ENCODE measurements at places on chromosomes 1 and 21.

GRCh38 chr1:3441410-3441847, 13.0 kb upstream of the ARHGEF16 start:
- DNase-seq = no peak

DNA sequence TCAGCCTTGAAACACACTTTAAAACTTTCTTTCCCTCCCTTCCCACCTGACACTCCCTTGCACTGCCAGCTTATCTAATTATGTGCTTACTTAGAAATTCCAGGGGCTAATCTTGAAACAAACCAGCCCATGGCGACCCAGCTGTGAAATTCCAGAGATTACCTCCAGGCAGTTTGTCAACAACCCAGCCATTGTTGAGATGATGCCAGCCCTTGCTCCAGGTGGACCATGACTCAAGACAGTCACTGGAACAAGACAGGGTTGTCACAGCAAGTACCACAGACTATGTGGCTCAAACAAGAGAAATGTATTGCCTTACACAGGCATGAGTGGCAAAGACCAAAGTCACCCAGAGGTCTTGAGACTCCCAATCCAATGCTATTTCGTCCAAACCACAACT, 7.9 kb downstream of the FYB2 start:
- no peak for DNase-seq

DNA sequence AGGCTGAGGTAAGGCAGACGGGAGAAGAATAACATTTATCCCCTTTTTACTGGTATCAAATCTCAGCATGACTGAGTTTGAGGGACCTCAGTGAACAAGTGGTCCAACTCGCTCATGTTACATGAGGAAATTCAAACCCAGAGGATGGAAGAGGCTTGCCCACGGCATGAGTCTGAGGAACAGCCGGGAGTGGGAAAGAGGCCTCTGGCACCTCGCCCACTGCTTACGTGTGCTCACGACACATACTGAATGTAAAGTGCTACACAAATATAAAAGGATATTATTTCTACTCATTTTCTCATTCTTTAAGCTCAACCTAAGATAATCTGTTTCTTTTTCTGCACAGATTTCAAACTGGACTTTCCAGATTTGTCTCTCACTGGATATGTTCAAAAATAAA, 14.7 kb downstream of the BEND5 start:
- no peak for DNase-seq

- DNase-seq = no peak
Measured at GRCh38 chr1:20474333-20474975, 11.6 kb downstream of the CAMK2N1 start.

- DNase-seq = no peak
Measured at GRCh38 chr1:221736714-221737113, 5.2 kb downstream of the DUSP10 start.

- DNase-seq = no peak
Measured at GRCh38 chr1:50278961-50279360, 144.3 kb downstream of the DMRTA2 start.

DNA sequence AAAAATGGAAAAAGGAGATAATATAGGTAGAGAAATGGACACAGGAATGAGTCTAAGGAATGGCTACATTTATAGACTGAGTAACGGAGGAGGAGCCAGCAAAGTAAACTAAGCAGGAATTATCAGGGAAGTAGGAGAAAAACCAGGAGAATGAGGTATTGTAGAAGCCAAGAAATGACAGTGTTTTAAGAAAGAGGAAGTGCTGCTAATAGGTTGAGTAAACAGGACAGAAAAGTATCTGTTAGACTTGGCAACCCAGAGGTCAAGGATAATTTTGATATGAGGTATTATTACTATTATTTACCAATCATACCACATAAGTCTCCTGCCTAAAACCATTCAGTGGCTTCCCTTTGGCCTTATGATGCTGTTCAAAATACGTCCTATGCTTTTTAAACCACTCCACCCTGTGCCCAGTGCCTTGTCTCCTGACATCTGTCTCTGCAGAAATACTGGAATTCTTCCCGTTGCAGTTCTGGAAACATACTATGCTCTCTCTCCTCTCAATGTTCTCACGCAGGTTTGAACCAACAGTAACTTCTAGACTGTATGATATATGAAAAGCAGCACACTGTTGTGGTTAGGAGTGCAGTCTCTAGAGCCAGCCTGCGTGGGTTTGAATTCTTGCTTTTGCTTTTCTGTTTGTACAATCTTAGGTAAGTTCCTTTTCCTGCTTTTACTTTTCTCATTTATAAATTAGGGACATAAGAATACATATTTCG, 24.6 kb upstream of the NEK7 start:
- no peak for DNase-seq

- DNase-seq = no peak
Measured at GRCh38 chr1:10765734-10766478, 30.5 kb downstream of the CASZ1 start.

DNA sequence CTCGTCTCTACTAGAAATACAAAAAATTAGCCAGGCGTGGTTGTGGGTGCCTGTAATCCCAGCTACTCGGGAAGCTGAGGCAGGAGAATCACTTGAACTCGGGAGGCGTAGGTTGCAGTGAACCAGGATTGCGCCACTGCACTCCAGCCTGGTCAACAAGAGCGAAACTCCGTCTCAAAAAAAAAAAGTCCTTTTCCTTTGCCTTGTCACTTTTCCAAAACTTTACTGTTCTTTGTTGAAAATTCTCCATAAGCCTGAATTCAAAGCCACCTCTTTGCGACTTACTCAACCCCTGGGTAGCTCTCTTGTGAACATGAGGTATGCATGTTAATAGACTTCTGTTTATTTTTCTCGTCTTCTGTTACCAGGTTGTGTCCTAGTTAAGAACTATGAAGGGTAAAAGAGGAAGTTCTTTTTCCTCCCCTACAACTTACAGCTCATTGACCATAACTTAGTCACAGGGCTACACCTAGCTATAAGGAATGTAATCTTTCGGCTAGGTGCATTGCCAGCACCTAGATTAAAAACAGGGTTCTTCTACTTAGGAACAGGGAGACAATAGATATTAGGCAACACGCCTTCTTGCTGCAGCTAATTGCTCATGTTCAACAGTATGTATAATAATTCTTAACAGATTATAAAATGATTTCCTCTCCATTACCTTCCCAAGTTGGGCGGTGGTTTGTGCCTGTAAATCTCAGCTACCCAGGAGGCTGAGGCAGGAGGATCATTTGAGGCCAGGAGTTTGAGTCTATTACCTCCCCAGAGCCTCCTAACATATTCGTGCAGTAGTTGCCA, 40.9 kb downstream of the PTAFR start:
- DNase-seq = no peak

DNA sequence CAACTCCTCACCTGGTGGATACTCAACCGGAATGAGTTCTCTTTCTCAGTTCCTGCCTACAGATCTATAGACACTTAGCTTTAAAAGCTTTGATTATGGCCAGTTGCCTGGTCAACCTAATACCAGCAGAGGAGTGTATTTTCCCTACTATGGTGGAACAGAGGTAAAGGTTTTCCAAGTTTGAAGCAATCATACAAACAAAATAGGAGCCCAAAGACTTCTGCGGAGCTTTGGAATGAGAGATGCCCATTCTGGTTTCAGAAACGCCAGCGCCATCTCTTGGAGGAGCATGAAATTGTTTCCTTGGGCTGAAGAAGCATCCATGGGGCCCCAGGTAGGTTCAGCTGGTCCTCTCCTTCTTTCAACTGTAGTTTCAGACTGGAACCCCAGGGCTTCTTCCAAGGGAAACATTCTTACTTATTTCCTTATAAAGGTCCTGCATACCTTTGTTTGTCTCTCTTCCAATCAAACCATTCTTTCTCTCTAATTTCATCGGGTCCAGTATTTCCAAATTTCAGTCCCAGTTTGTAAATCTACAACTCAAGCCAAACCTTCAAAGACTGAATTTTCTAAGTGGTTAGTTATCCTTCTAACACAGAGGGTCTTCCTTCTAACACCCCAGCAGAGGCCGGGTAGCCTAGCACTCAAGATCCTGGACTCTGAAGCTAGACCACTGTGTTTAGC, 95.9 kb downstream of the KCNJ15 start:
- no peak for DNase-seq

DNA sequence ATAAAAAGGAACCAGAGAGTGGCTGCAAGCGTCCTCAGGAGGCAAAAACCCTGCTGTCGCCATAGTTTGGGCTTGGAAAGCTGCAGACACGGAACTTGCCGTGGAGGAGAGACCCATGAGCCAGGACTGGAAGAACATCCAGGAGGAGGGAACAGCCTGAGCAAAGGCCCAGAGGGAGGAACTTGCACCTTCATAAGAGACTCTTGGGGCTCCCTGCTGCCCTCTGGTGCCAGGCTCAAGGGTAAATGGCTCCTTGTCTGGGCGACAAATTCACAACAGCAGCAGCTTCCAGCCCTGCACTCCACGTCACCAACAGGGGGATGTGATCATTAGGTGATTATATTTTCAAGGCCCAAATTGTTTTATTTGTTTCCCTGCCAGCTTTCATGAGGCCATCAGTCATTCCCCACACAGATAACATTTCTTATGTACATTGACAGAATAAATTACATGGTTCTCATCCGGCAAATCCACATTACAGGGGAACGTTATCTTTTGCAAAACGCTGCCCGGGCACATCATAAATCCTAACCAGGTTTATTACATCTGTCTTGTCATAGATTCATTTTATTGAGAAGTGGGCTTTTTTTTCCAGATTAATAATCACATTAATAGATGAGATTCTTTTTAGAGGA, 143.0 kb upstream of the GRIK3 start:
- DNase-seq = no peak

All from stimulated activated CD4-positive, alpha-beta T cell treated with anti-CD3 and anti-CD28 coated beads, TNF-alpha, amount 100 ng/mL, for 4 hours (primary cell).